ENCODE measurements at places on chromosomes 13 and 19. TPM values are rescaled to one million over a fixed set of nuclear protein-coding genes. Genes with fewer than 3 reads are reported as not detected.

- DNase-seq = no peak
These were observed 11.2 kb downstream of the CATSPERG start for GRCh38 chr19:38346837-38347236.

ZNF134 gene
- total RNA-seq = 25.1 TPM

DNA sequence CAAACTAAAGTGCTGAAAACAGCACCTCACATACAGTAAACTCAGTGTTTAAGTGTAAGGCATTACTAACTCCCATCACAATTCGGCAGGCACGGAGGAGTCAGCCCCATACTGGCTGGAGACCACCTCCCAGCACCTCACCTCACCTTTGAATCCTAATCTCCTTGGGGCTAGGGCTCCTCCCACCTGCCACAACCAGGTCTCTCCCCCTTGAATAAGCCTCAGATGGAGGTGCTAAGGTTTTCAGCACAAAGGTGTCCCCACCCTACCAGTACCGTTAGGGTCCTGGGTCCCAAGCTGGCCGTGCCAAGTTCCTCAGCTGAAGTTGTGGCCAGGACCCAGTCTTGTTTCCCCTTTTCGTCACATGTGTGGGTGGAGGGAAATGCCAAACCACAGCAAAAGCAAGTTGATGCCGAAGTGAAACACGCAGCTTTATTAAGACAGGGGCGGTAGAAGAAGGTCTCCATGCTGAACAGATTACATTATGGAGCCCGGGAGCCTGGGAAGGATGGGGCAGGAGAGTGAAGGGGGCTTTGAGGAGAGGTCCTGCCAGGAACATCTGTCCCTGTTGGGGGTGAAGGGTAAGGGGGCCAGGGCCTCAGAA is at the start of gene IGFLR1:
Gene IGFLR1, minus strand, starts transcription at position 332 of the 604 bp plus-strand sequence. CDS start 1,272 bp downstream, outside the sequence.
- no peak for DNase-seq

GRCh38 chr19:44988896-44989556 is 12.2 kb upstream of the RELB start:
- DNase-seq = peak; percentile 43

DNA sequence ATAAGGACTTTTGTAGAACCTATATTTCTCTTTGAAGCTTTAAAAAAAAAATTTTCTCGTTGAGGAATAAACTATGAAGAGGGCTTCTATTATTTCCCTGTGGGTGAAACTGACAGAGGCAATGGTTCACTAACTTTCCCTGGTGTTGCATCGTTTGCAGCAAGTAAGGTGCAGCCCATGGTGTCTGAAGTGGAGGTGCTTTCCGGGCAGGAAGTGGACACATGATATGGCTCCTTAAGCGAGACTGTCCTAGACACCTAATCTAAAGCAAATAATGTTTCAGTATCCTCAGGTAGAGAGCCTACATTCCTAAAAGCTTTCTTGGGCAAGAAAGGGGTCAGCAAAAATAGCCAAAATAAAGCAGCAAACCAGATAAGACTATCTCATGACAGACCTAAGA is 437.6 kb upstream of the ARGLU1 start:
- DNase-seq = no peak

- DNase-seq = no peak
These were observed 54.0 kb upstream of the TNFRSF19 start for GRCh38 chr13:23516190-23516589.

DNA sequence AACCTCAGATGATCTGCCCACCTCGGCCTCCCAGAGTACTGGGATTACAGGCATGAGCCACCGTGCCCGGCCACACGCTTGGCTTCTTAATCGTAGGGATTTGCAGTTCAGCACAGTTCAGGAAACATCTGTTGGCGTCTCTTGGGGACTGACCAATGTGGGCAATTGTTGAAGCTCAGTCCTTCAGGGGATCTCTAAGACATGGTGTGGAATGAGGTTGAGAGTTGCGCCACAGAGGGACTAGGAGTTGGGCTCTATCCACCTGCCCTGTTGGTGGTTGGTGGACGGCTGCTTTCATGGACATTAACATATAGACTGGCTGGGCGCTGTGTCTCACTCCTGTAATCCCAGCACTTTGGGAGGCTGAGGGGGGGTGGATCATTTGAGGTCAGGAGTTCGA is 37.3 kb upstream of the SIN3B start:
- no peak for DNase-seq

KLF5 gene
- 4.1 TPM for total RNA-seq

DNA sequence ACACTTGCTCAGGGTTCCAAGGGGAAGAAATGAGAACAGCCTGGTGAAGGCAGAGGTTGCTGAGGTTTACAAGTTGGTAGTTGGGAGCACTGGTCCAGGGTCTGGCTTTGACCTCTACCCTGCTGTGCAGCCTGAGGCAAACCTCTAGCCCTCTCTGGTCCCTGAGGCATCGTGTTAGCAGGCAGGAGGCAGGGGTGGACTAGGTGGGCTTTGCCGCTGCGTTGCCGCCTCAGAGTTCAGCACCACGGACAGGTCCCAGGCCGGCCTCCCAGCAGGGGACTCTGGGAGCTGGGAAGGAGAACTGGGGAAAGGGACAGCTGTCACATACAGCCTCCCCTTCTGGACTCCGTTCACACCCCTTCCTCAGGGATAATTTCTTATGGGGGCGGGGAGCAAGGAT is 3.1 kb downstream of the NCAN start:
- no peak for DNase-seq

DNA sequence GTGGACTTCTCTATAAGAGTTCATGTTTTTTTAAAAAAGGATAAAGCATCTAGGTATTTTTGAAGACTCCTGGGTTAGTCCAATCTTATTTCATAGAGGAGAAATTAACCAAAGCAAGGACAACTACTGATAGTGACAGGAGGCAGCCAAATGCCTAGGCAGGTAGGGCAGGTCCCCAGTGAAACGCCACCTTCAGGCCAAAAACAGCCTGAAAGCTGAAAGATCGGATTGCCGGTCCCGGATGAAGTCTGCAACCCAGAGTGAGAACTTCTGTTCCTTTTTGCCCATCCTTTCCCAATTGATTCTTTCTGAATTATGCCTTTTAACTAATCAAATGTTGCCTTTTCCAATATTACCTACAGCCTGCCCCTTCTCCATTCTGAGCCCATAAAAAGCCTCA is 6.1 kb upstream of the GGACT start:
- no peak for DNase-seq

DNA sequence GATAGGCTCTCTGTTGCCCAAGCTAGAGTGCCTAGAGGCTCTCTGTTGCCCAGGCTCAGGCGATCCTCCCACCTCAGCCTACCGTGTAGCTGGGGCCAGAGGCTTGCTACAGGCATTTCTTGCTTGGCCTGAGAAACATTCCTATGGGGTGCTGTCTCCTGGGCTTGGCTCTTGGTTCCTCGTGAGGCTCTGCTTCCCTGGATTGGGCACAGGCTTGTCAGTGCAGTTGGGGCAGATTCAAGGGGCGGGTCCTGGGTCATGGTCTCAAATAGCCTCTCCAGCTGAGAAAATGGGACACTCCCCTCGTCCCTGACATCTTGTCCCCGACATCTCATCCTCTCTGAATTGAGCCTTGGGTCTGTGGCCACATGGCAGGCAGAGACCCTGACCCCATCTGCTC is 4.9 kb downstream of the TSSK6 start:
- DNase-seq = no peak

DNA sequence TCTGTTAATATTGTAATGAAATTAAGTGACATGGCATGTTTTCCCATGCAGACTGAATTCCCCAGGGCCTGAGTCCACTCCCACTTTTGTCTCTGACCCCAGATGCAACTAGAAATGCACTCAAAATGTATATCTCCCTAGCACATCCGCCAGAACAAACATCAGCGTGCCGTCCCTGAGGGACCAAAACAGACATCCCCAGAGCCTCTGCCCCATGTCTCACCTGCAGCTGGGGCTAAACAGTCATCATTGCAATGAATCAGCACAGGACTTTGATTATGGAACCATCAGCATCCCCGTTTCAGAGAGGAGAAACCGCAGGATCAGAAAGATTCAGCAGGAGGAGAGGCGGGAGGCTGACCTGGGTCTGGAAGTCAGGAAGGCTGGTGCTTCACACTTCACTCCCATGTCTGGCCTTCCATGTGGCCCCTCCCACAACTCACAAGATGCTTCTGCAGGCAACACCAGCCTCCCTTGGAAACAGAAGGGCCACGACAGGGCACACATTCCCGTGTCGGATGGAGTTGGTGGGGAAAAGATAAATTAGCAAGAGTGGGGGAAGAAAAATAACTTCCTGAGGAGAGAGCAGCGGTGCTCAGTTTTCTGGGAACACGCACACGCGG is 130.6 kb upstream of the VSTM2B start:
- no peak for DNase-seq

IZUMO4 gene
- total RNA-seq = 3.7 TPM

- no peak for DNase-seq
These were observed 66.3 kb downstream of the TBC1D4 start for GRCh38 chr13:75415694-75416093.

DNA sequence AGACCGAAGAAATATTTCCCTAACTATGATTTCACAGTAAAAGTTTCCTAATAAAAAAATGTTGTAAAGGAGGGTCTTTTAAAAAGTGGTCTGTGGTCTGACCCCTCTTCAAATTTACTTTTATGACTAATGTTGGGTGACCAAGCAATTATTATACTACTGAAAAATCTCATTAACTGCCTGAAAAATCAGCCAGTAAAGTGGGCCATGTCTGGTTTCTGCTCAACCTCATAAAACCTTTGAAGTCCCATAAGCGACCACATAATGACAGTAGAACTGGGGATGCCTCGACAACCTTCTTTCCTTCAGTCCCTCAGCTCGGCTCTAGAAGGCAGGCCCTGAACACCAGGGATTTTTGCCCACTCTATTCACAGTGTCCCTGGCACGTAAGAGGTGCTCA is 434.3 kb downstream of the EFNB2 start:
- DNase-seq = no peak

GRCh38 chr13:46831588-46832194 is 34.7 kb upstream of the ESD start:
- peak; percentile 31 for DNase-seq

FCHO1 gene
- 3.1 TPM for total RNA-seq

DNA sequence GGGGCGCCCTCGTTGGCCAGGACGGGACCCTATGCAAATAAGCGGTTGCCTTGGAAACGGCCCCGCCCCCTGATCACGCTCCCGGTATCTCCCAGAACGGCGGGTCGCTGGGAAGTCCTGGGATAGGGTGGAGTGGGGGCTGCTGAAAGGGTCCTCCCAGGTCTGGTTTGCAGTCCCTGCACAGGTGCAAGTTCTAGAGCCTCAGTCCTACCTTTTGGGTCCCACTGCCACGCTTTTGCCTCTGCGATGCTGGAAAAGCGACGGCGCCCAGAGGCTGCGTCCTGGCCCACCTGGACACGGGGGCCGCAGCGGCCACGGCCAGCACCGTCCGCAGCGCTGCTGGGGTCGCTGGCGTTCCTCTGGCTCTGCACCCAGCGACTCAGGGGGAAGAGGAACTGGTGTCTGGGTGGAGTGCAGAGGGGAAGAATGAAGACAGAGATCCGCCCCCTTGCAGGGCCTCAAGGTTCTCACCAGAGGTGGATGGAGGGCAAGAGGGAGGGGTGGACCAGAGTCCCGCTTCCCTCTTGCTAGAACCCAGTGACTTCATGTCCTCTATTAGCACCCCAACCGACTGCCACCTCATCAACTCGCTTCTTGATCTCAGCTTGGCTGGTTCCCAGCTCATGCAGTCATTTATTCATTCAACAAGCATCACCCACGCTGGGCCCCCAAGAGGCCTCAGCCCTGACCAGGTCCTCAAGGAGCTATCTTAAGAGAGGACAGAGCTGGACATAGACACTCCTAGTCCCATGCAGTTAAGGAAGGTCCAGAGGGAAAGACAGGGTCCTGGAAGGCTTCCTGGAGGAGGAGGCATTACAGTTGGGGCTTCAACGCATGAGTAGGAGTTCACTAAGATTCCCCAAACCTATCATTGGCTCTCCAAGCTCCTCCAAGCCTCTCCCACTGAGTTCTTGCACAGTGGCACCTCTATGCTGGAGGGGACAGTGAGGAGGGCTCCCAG is at the start of gene LRRC25:
Gene LRRC25, minus strand, starts transcription at position 381 of the 961 bp plus-strand sequence. CDS start 659 bp downstream, outside the sequence.
- DNase-seq = no peak

DNA sequence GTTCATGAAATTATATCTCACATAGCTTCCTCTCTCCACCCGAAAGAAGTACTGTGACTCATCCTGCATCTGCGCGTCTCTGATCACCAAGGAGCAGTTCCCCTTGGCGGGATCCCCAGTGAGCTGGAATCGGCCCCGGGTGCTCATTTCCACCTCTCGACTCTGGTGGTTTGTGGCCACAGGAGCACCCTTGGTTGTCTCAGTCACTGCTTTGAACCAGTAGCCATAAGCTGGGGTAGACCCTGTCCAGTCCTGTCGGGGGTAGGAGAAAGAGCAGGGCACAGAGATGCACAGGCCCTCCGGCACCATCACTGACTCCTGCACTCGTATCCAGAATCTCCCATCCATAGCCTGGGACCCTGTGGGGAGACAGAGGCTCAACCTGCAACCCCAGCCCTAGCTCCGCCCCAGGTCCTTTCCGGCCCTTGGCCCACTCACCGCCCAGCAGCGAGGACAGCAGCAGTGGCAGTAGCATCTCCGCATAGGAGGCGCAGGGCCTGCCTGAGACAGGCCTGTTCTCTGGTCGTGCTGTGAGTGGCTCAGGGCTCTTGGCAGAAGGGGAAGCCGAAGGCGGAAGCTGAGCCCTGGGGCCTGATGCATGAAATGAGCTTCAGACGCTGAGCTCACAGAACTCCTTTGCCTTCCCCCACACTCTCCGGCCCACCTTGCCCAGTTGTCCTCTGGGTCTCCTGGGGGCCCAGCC is at the start of gene SIGLEC10:
Gene SIGLEC10, minus strand, starts transcription at position 536 of the 703 bp plus-strand sequence. Its CDS starts 61 bp downstream, at position 475.
- no peak for DNase-seq

APOC1 gene
- 25.1 TPM for total RNA-seq

DNA sequence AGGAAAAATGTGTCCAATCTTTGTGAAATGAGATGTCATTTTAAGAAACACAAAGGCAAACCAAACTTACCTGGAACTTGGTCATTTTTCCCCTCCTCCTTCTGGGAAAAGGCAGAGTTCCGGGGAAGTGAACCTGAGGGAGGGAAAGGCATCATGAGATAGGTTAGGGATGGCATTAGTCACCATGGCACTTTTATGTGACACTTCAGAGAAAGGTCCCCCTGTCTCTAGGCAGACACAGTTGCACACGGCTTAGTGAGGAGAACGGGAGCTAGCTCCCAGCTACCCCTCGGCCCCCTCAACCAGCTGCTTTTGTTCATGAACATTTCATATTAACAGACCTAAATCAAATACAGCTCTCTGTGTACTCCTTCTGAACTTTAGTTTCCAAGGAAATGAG is 1.5 kb downstream of the ZNF235 start:
- DNase-seq = no peak

GRCh38 chr19:3129112-3129511 is 6.7 kb upstream of the GNA15 start:
- DNase-seq = no peak

GRK1 gene
- not detected for total RNA-seq

DNA sequence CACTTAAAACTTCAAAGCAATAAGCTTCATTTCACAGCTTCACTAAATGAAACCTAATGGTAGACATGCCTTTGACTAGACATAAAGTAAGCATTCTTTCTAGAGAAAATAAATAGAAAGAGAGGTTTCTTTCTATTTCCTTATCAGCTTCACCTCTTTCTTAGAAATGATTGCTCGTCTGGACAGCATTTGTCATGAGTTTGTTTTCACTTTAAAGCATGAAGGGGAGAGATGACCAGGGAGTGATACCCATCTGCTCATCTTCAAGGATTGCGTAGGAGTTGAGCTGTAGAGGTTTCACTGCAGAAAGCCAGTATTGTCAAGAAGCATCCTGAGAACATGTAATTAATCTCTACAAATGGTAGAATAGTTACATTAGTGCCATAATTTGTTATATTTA is 61.3 kb downstream of the COL4A2 start:
- DNase-seq = no peak

GRCh38 chr19:33235996-33236350 is 10.3 kb upstream of the SLC7A10 start:
- DNase-seq = no peak

- no peak for DNase-seq
These were observed 1545.1 kb upstream of the PCDH20 start for GRCh38 chr13:62960723-62961122.

GRCh38 chr13:47038188-47038587 is 141.3 kb upstream of the HTR2A start:
- no peak for DNase-seq

All from omental fat pad (tissue), 4 donors.